ENCODE measurements at places on chromosomes 11 and 22.

DNA sequence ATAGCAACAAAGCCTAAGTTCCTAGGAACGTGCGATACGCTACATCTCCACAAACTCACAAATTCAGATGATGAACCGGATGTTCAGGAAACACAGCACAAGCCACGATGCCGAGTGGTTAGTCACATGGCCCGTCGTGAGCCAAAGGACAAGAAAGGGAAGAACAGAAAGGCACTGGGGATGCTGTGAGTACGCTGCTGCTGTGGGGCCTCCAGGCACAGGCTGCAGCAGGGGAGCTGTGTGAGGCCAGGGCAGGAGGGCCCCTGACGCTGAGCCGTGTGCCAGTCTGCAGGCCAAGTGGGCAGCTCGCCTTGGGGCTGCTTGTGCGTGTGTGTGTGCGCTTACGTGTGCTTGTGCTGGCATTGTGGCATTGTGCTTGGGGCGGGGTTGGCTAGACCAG is 89.4 kb downstream of the CTTN start:
- no peak for DNase-seq

DNA sequence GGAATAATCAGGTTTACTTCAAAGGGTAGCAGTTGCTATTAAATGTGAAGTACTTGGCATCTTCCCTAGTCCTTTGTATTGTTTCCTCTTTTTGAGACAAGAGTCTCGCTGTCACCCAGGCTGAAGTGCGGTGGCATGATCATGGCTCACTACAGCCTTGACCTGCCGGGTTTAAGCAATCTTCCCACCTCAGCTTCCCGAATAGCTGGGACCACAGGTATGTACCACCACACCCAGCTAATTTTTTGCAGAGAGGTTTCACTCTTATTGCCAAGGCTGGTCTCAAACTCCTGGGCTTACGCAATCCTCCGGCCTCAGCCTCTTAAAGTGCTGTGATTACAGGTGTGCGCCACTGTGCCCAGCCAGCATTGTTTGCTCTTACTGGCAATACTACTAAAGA is 36.2 kb upstream of the RAPSN start:
- DNase-seq: no peak

GRCh38 chr22:29596408-29596807 is 7.0 kb upstream of the NF2 start:
- no peak for DNase-seq

- no peak for DNase-seq
These were observed 3.8 kb downstream of the RPLP2 start for GRCh38 chr11:813456-814096.
